CD4-positive, alpha-beta T cell (primary cell): ENCODE measurements at places on chromosomes 7 and 10. TPM values are rescaled to one million over a fixed set of nuclear protein-coding genes. Genes with fewer than 3 reads are reported as not detected.

GRCh38 chr7:99001482-99002147 is 123.3 kb downstream of the TRRAP start:
- H3K27ac ChIP-seq = no peak overlapping the region
- DNase-seq = no peak
- H3K4me3 ChIP-seq = no peak overlapping the region

GRCh38 chr7:101968720-101969466 is 151.5 kb downstream of the CUX1 start:
- DNase-seq = no peak
- H3K27me3 ChIP-seq = no peaks in the 10 kb centered on the region
- no peak overlapping the region for H3K27ac ChIP-seq
- no peaks in the 10 kb centered on the region for H3K4me1 ChIP-seq
- no peaks in the 10 kb centered on the region for H3K36me3 ChIP-seq
- no peak overlapping the region for H3K4me3 ChIP-seq

DNA sequence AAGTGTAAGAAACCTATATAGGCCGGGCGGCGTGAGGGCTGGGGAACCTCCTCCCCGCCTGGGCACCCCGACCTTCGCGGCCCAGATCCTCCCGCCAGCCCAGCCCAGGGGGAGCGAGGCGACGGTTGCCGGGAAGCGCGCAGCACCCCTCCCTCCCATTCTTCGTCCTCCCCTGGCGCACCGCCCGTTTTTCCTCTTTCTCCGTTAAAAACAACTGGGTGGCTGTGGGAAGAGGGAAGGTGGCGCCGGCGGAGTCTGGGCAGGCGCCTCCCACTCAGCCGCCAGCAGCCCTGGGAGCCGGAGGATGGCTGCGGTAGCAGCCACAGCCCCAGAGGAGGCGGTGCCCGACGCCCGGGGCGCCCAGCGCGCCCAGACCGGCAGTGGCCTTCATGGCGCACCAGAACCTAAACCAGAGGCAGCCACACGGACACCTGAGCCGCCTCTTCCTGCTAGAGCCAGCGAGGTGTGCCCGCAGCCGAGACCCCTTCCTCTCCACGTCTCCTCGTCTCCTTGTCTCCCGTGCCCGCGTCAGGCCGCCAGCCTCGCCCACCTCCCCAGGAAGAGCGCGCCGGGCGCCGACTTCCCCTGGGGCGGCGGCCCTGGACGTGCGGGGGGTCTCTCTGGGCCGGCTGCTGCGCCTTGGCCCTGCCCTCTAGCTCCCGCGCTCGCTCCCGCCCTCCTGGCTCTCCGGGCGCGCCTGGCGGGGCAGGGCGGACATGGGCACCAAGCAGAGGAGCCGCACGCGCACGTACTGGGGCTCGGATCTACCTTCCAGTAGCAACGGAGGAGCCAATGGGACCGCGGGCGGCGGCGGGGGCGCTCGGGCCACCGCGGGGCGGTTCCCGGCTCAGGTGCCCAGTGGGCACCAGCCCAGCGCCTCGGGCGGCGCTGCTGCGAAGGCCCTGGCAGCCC is 32.8 kb upstream of the SFTPD start:
- no peaks in the 10 kb centered on the region for H3K36me3 ChIP-seq
- H3K4me3 ChIP-seq = no peak overlapping the region
- DNase-seq = no peak
- no peak overlapping the region for H3K27ac ChIP-seq
- H3K4me1 ChIP-seq = peaks cover 4% of the 10 kb centered on the region

DNA sequence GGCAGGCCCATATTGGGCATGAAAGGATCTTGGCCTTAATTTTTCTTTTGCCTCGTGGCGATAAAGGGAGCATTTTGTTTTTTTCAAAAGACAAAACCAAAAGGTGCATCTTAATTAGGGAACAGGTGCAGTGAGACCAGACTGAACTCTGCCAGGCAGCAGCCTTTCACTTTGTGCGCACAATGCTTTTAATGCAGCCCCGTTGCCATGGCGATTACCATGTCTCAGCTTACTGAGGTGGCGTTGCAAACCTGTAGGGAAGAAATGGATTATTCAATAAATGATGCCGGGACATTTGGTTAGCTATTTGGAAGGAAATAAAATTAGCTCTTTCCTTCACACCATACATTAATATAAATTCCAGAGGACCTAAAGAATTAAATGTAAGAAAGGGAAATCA is 61.9 kb downstream of the MYL10 start:
- H3K36me3 ChIP-seq = no peaks in the 10 kb centered on the region
- no peaks in the 10 kb centered on the region for H3K4me1 ChIP-seq
- DNase-seq = no peak
- H3K4me3 ChIP-seq = no peak overlapping the region

DNA sequence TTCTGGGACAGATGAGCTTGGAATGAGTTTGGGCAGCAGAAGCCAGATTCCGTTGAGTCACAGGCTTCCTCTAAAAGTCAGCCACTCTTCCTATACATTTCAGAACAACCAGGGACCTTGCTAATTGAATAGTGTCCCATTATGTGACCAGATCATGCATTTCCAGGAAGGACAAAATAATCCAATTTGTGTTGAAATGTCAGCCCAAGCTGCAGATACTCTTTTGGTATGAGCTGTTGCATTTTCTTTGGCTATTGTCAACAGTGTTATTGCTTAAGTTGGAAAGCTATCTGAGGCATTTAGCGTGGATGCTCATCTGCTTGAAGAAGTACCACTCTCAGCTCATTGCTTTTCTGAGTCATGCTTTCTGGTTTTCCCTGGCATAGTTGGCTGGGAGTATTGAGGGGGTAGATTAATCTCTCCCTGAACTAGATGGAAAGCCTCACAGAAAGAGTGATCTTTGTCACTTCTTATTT is 223.7 kb upstream of the HABP2 start:
- no peak overlapping the region for H3K4me3 ChIP-seq
- no peak for DNase-seq
- no peak overlapping the region for H3K27ac ChIP-seq

- no peak overlapping the region for H3K27ac ChIP-seq
- H3K36me3 ChIP-seq = no peaks in the 10 kb centered on the region
- no peak for DNase-seq
- H3K4me3 ChIP-seq = no peak overlapping the region
- H3K4me1 ChIP-seq = no peaks in the 10 kb centered on the region
These were observed 111.9 kb upstream of the RPA3 start for GRCh38 chr7:7830122-7830878.

- H3K36me3 ChIP-seq = no peaks in the 10 kb centered on the region
- H3K27ac ChIP-seq = no peak overlapping the region
- DNase-seq = no peak
- no peaks in the 10 kb centered on the region for H3K4me1 ChIP-seq
- H3K4me3 ChIP-seq = no peak overlapping the region
These were observed 11.0 kb downstream of the PYROXD2 start for GRCh38 chr10:98403812-98404504.

- no peaks in the 10 kb centered on the region for H3K4me1 ChIP-seq
- H3K4me3 ChIP-seq = no peak overlapping the region
- H3K27ac ChIP-seq = no peak overlapping the region
- no peaks in the 10 kb centered on the region for H3K36me3 ChIP-seq
- peaks cover 5% of the 10 kb centered on the region for H3K27me3 ChIP-seq
These were observed 22.3 kb downstream of the CNPY1 start for GRCh38 chr7:155524018-155524556.

- no peaks in the 10 kb centered on the region for H3K36me3 ChIP-seq
- no peaks in the 10 kb centered on the region for H3K4me1 ChIP-seq
- no peaks in the 10 kb centered on the region for H3K27me3 ChIP-seq
- DNase-seq = no peak
- H3K27ac ChIP-seq = no peak overlapping the region
These were observed 49.3 kb downstream of the CLIP2 start for GRCh38 chr7:74338366-74339108.

GRCh38 chr7:106448992-106449859 is 164.4 kb upstream of the NAMPT start:
- no peak overlapping the region for H3K27ac ChIP-seq
- H3K4me1 ChIP-seq = no peaks in the 10 kb centered on the region
- no peak overlapping the region for H3K4me3 ChIP-seq
- DNase-seq = no peak

DNA sequence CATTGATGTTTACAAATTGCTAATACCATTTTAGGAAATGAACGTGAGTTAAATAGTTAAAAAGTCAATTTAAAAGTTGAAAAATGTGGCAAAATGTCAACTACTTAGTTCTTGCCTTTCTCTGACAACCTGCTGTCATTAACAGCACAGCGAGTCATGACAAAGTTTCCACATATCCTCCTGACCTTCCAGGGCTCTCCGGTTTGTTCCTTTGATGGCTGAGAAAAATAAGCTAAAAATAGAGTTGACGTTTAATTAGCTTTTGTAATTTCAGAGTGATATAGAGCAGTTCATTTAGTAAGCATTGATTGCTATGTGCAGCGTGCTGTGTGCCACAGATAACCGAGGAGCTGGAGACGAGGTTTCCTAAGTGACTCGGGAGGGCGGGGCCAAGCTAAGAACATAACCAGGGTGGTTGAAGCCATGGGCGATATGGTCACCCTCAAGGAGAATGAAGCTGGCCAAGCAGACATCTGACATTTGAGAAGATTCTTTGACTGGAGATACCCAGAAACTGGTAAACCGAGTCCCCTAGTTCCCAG is 47.9 kb downstream of the OGDH start:
- H3K4me3 ChIP-seq = no peak overlapping the region
- DNase-seq = no peak
- H3K27me3 ChIP-seq = no peaks in the 10 kb centered on the region
- H3K27ac ChIP-seq = no peak overlapping the region
- H3K36me3 ChIP-seq = peaks cover 66% of the 10 kb centered on the region
- peaks cover 4% of the 10 kb centered on the region for H3K4me1 ChIP-seq

- no peaks in the 10 kb centered on the region for H3K27me3 ChIP-seq
- no peaks in the 10 kb centered on the region for H3K36me3 ChIP-seq
- peaks cover 5% of the 10 kb centered on the region for H3K4me1 ChIP-seq
- no peak for DNase-seq
These were observed 16.7 kb downstream of the TMEM273 start for GRCh38 chr10:49171326-49172060.

Gene SUN3
- not detected for total RNA-seq

Gene WEE2
- total RNA-seq = 0.14 TPM

Gene IGF2BP3
- not detected for total RNA-seq

Gene CPA5
- not detected for total RNA-seq

Gene SP8
- total RNA-seq = not detected
